ENCODE measurements at places on chromosomes 3 and 15.

- no peak for DNase-seq
Observed at GRCh38 chr15:52020221-52021085, 1.4 kb downstream of the MAPK6 start.

GRCh38 chr3:73746623-73747022, 121.9 kb upstream of the PDZRN3 start:
- no peak for DNase-seq

DNA sequence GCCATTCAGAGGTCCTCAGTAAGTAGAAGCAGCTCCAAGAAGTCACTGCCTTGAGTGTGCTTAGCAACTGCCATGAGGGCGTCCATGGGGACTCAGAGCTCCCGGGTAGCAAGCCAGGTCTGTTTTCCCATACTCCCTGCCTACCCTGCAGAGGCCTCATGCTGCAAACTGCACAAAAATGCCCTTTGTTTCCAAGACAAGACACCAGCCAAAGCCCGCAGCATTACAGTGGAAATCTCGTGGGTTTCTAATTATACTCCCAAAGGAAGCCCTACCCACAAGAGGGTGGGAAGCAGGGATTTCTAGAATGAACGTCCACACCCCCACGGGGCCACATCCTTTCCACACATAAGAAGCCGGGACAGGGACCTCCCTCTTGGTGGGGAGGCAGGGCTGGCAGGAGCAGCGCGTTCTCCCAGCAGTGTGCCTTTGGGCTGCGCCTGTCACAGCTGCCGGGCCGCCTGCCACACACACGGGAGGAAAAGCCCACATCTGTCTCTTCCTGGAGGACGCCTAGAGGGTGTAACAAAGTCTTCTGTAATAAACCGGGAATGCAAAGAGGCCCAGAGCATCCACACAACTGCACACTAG, 31.1 kb downstream of the FAM174B start:
- peak; percentile 85 for DNase-seq

DNA sequence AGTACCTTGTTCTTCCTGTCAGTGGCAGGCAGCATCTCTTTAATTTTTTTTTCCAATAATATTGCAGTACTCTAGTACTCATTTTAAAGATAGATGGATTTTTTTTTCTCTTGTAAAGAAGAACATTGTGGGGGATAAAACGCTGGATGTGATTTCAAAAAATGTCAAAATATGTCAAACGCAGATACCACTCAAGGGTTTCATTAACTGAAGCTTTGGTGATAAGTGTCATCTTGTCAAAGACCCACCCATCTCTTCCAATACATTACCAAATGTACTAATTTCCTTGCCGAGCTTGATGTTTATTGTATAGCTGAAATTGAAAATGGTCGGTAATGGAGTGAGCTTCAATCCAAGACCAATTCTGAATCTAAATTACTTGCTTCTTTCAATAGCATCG, 332.4 kb upstream of the SOX2 start:
- DNase-seq, result no peak

- DNase-seq, result no peak
Observed at GRCh38 chr15:96183514-96183850, 147.0 kb upstream of the NR2F2 start.

- no peak for DNase-seq
Observed at GRCh38 chr3:19488939-19489338, 340.6 kb downstream of the KCNH8 start.

GRCh38 chr15:67107014-67107812, 41.8 kb downstream of the SMAD3 start:
- no peak for DNase-seq

- no peak for DNase-seq
Observed at GRCh38 chr15:70172124-70172523, 74.4 kb upstream of the TLE3 start.

DNA sequence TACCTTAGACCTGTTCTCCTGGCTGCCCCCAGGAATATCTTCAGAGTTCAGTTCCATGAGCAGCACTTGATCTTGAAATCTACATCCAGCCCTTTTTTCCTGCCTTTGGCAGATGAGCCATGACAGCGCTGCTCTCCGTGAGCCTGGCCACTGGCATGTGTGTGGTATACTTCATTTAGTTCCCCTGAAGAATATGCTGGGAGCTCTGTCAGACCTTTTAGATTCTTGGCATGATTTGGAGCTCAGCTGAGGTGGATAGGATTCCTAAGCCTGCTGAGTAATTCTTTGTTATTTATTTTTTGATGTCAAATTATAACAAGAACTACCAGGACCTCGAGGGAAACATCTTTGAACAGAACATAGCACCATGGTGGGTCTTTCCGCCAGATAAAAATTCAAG, 121.7 kb downstream of the EDEM1 start:
- DNase-seq, result no peak

DNA sequence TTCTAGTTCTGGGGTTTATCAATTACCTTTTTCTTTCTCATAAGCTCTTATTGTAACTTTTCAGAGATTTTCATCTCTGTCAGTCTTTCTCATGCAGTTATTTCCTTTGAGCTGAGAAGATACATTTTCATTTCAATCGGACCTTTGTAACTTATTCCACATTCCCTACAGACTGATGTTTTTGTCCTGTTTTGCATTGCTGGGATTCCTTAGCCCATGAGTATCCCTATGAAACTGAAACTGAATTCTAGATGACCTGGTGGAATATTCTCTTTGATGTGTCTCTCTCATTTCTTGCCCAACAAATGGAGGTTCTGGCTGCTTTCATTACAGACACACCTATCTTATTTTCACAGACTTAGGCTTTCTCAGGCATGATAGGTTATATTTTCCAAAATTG, 10.5 kb upstream of the EPHA6 start:
- no peak for DNase-seq

- no peak for DNase-seq
Observed at GRCh38 chr3:133979553-133979952, 50.2 kb downstream of the SLCO2A1 start.

DNA sequence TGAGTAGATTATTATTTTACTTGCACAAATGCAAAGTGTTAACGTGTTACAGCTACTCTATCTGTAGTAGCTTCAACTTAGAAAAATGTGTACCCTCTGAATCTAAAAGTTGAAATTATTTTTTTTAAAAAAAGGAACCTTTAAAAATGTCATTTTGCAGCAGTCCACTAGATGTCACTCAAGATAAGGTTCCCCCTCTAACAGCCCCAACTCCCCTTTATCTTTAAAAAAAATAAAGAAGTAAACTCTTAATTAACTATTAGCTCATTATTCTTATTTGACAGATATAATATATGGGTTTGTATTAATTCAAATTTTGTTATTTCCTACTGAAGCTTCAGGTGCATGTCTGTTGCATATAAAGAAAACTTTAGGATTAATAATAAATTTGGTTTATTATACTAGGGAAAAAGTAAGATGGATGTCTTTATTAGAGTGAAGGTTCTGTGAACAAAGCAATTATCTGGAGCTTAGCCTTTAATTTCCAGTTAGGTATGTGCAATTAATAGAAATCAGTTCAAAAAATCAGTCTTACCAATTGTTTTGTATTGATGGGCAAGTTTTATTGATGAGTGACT, 288.5 kb downstream of the VGLL3 start:
- DNase-seq, result no peak

DNA sequence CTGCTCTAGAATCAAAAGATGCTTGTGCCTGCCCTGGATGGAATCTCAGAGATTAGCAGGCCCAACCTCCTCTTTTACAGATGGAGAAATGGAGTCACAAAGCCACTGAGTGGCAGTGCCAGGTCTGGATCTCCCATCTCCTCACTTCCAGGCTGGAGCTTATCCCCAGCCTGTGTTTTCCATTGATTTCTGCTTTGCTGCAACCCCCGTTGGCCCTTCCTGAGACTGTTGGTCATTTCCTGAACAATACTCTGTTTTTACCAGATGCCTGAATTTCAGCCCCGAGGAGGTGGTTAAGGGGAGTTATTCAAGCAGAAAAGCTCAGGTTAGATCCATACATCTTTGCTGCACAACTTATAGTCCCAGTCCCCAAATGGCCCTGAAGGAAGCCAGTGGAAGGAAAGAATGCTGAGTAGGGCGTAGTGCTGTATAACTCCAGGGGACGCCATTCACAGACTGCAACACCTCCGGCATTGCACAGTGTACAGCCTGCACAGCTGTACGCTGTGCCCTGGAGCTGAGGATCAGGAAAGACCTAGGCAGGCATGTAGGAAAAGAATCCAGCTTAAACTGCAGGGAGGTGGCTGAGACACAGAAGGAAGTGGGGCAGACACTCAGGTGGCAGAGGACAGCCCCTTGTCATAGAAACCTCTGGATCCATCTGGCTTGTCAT, 77.5 kb downstream of the RPLP1 start:
- no peak for DNase-seq

DNA sequence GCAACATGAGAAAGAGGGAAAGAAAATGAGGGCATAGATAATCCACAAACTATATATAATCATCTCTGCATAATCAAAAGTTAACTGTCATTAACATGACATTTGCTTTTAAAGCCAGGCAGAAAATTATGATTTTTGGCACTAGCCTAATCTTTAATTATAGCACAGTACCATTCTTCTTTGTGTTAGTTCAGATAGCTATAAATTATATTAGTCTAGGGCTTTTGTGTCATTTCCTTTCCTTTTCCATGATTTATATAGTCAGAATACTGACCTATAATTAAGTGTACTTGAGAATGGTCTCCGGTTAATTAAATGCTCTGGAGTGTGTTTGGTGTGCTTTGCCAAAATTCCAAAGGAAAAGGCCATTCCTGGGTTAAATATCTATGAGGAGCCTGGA, 441.9 kb upstream of the THRB start:
- DNase-seq, result no peak

DNA sequence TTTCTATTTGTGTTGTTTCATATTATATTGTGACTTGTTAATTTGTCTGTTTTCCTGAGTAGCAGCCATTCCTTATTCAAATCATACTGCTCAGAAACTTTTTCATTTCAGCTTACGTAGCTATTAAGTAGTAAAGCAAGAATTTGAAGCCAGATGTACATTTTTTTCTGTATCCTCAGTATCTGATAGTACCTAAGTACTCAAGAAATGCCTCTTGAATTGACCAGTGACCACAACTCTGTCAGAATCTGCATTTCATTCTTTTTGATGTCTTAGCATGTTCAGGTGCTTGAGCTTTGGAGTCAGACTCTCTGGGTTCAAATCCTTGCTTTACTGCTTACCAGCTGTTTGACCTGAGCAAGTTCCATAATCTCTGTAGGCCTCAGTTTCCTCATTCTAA, 30.6 kb downstream of the ZFAND6 start:
- no peak for DNase-seq

GRCh38 chr3:63921741-63922482, 9.7 kb upstream of the SCAANT1 start:
- no peak for DNase-seq

GRCh38 chr3:39101022-39101689, 6.3 kb downstream of the GORASP1 start:
- DNase-seq, result no peak

DNA sequence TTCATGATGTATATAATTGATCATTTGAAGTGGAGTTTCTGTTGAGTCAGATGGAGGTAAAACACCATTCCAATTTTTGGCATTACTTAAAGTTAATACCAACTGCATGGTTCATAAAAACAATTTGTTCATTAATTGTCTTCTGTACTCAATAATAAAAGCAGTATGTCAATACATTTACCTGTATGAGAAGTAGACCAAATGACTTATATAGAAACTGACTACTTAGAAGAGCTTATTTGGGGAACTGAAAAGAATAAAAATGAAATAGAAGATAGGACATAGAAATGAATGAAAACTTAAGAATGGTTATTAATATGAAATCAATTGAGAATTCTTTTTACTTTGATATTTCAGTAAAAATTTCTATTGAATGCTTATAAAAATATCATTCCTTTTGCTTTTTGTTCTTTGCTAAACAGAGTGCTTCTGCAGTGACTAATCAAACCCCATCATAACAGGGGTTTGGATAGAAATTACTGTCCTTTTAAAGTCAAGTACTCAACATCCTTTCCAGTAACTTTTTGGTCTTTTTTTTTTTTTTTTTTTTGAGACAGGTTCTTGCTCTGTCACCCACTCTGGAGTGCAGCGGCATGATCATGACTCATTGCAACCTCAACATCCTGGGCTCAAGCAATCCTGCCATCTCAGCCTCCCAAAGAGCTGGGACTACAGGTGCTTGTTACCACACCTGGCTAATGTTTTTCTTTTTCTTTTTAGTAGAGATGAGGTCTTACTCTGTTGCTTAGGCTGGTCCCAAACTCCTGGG, 6.5 kb upstream of the CRYBG3 start:
- no peak for DNase-seq

GRCh38 chr3:185744997-185745843, 79.6 kb downstream of the IGF2BP2 start:
- no peak for DNase-seq

- no peak for DNase-seq
Observed at GRCh38 chr3:194306109-194306686, 44.9 kb downstream of the CPN2 start.

- no peak for DNase-seq
Observed at GRCh38 chr3:46541835-46542234, 24.3 kb downstream of the LRRC2 start.

DNA sequence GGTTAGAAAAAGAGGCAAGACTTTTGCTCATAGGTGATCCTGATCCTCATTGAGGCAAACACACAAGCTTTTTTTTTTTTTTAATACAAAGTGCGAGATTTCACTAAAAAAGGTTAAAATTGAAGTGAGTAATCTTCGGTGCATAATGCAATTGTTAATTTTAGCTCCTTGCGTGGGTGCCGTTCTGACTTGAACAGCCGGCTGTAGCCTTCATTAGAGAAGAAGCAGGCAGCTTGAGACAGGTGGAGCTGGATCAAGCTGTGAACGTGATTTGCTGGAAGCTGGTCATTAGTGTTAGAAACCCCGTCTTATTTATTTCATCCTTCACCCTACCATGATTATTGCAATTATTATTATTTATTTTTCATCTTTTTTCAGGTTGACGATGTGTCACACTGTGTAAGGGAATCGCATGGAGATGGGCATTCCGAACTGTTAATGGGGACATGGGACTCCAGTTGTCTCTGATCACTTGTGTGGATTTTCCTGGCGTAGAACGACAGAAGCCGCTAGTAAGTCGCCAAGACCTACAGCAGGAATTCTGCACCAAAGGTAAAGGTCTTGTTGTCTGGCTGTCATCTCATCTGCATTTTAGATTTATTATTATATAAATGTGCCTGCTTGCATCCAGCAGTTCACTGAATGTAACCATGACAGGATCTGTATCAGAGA, 40.2 kb downstream of the ARPP21 start:
- DNase-seq, result no peak

DNA sequence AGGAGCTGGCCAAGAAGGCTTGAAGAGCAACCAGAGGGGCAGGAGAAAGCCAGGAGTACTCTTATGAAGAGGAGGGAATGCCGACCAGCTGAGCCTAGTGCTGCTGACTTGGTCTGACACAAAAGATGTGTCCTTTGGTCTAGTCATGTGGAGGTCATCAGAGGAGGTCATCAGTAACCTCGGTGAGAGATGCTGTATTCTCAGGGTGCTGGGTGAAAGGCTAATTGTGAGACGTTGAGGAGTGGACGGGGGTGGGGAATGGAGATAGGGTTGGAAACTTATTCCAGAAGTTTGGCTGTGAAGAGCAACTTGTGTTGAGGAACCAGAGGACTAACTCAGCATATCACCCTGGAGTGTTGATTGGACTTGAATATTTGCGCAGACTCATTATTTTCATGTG, 5.5 kb downstream of the CRTC3 start:
- DNase-seq, result no peak

GRCh38 chr3:180624714-180625113, 22.8 kb downstream of the TTC14 start:
- DNase-seq, result no peak

GRCh38 chr3:45538641-45538986, 55.9 kb upstream of the LIMD1 start:
- no peak for DNase-seq

Measured in anterior cingulate cortex (tissue), 58 donors.